Activated CD4-positive, alpha-beta T cell treated with anti-CD3 and anti-CD28 coated beads for 36 hours (primary cell): ENCODE measurements at places on chromosomes 7 and 10.

GRCh38 chr10:1328161-1328823 lies 272.1 kb downstream of the WDR37 start:
- DNase-seq, result no peak

- DNase-seq, result no peak
These were observed 248.7 kb upstream of the GPR26 start for GRCh38 chr10:123417414-123417813.

DNA sequence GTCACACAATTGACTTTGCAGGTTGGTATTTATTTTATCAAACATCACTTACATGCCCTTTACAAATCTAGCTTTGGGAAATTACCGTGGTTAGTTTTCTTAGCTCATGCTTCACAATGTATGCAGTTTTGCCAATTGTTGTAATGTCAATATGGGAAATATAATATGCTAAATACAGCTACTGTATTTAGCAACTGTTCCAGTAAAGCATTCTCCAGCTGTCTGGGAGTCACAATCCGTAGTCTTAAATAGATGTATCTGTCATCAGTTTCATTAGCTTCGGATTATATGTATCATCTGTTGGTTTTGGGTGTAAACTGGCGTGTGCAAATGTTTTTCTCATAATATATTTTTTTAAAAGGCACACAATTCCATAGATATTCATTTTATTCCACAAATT lies 19.4 kb upstream of the AHR start:
- no peak for DNase-seq

GRCh38 chr10:88508796-88509195 lies 74.3 kb downstream of the RNLS start:
- DNase-seq, result no peak

DNA sequence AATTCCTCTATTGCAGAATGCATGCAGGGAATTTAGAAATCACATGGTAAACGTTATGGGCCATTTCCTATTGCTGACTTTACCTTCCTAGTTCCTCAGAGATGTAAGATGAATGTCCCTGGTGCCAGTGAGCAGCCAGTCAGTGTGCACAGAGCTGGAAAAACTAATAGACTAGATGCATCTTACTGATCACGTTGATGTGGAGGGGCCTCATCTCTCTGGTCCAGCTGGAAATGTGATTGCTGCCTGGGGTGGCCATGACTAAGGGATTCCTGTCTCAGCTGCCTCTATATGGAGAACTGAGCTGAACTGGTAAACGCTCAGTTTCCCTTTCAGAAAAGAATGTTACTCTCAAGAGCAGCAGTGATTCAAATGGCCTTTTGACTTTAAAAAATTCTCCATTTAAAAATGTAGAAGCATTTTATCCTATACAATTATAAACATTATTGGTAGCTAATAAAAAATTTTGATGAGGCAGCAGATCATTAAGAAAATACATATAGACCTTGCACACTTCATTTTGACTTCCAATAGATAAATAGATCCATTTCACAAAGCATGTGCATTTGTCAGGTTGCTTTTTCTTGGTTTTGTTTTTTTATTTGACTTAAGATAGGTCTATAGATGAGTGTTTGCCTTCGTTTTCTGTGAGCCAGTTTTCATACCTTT lies 80.5 kb upstream of the INSYN2A start:
- DNase-seq, result no peak

DNA sequence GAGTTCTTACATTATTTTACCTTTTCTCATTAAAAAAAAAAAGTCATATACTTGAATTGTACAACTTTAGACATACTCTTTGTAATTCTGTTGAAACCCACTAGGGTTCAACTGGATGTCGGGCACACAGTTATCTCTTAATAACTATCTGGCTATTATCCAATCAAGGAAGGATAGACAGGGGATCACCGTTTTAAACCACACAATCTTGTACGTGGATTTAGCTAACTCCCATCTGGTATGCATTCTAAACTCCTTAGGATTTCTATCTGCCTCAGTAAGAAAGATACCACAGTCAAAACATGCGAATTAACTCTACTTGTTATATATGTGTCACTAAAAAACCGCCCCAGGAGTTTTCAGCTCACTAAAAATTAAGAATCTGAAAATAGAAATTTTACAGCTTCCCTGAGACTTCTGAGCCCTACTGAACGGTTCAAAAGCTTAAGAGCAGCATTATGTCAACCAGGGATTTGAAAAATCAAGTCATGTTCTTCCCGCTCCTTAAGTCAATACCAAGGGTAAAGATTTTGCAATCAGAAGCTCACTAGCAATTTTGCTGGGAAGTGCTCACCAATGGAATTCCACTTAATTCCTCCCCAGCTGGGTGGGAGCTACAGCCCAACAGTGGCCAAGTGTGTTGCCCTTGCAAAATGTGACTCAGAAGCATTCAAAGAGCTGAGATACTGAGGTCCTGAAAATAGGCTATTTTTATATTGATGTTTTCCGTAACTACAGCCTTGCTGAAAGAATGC lies 267.0 kb downstream of the FRMD4A start:
- no peak for DNase-seq

DNA sequence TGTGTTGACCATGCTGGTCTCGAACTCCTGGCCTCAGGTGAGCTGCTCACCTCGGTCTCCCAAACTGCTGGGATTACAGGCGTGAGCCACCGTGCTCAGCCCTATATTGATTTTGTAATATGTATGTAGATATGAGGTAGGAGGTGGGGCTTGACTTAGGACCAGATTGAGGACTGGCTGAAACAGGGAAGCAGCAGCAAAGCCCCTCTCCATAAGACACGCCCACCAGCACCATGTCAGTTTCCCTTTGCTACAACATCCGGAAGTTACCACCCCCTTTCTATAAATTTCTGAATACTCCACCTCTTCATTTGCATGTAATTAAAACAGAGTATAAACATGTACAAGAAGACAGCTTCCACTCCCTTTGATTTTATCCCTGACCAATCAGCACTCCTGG lies 47.9 kb upstream of the MYL10 start:
- DNase-seq, result no peak

GRCh38 chr7:45564886-45565455 lies 9.2 kb upstream of the ADCY1 start:
- no peak for DNase-seq

DNA sequence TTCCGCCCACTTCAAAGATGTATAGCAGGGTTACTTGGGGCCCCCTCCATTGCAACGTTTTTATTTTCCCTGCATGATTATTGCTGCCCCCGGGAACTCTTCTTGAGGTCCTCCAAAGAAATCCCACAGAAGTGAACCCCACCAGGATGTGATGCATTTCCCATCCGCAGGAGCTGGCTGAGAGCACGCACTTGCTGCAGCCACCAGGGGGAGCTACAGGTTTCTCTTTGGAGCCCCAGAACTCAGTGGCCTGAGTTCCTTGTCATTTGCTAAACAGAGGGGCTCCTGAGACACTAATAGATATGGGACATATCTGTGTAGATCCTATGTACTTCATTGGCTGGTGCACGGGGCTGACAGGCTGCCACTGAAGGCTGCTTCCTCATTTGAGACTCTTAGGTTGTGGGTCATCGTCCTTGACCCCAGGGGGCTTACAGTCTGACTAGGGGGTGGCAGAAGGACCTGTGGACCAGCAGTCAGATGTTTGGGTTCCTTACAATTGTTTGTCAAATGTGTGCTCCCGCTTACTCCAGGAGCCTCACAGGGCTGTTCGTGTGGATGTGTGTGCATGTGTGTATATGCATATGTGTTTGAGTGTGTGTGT lies 52.3 kb upstream of the ENO4 start:
- peak; percentile 86 for DNase-seq

DNA sequence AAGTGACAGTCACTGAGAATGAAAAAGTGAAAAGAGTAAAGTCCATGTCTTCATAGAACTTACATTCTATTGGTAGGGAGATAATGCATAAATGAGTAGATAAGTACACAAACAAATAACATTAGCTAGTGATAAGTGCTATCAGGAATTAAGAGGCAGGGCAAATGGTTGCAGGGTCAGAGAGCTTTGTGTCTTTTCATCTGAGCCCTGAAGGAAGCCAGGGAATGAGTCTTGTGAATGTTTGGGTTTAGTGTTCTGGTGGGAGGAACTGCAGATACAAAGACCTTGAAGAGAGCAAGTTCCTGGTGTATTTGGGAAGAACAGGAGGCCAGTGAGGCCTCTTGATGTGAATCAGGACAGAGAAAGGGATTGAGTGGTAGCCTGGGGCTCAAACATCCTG lies 183.8 kb downstream of the CTTNBP2 start:
- DNase-seq, result no peak

DNA sequence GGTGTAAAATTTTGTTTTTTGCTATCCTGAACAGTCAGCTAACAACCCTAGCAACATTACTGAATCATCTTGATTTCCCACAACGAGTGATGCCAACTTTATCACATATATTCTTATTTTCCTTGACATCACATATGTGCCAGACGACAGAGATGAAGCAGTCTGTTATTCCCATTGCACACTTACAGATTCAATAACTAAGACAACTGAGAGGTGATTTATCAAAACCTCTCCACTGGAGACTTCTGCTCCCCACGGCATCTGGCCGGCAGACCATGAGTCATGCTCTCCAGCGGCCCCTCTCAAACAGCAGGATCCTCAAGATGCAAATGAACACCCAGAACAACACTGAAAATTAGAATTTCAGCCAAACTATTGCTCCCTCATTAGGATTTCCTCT lies 57.1 kb downstream of the AMPH start:
- DNase-seq, result no peak

GRCh38 chr10:1598393-1599153 lies 138.8 kb downstream of the ADARB2 start:
- DNase-seq, result no peak

DNA sequence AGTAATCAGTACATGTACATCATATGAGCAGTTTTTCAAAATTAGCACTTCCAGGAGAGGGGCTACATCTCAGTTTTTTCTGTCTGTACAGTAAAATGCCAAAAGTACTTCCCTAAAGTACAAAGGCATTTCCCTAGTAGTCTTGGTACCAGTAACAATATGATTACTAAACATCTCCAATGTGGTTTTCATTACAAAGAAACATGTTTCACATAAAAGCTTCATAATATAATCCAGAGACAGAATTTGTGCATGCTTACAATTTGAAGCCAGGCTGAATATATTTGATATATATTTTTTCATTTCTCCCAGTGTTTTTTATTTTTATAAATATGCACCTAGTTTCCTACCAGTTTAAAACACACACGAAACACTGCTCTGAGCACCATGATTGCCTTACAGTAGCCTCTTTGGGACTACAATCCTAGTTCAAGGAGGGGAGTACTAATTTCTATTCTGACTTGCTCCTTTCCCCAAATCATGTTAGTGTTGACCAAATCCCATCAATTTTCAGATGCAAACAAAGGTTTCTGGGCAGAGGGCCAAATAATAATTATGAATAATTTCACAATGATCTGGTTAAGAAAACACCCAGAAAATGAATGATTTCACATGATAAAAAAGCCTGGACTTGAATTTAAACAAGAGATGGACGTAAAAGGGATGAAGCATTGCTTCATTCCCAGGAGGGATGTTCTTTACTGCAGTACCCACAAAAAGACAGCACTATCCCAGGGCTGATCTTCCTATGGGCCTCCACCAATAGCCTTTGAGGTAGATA lies 201.3 kb downstream of the SLC25A13 start:
- DNase-seq, result no peak

DNA sequence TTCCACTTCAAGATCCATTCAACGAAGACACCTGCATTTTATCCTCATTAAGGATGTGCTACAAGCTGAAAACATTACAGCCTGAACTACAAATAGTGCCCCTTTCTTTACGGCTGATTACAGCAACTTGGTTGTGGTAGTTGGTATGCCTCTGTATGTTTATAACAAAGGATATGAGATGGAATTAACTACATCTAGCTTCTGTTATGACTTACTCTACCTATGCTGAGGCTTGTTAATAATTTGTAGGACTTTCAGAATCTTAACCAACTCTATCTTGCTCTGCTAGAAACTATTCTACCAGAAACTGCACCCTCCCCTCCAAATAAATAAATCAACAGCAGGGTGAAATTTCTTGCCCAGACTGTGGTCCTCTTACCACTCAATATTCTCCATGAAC lies 448.1 kb downstream of the GRM8 start:
- DNase-seq, result no peak

DNA sequence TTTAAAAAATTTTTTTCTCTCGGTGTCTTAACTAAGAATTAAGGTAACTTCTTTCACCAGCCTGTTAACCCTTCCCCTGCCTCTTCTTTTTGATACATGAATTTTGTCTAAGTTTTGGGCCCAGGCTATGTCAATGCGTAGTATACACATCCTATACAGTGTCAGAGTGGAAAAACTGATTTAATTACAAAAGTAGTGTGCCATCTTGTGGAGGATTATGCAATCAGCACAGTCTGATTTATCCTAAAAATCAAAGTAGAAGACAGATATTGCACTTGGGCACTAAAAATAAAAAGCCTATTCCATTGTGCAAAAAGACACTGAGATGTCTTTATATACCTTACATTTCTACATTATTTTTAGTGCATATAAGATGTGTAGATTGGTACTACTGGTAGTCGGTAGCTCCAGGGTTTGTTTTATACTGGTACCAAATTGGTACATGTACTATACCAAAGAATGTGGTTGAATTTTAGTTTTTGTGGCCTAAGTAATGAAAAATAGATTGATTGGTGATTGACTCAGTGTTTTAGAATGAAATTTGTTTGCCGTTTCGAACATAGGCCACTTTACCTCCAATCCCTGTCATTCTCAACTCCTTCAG lies 96.6 kb downstream of the MKLN1 start:
- DNase-seq, result no peak

- no peak for DNase-seq
These were observed 367.5 kb downstream of the CCSER2 start for GRCh38 chr10:84695902-84696301.

DNA sequence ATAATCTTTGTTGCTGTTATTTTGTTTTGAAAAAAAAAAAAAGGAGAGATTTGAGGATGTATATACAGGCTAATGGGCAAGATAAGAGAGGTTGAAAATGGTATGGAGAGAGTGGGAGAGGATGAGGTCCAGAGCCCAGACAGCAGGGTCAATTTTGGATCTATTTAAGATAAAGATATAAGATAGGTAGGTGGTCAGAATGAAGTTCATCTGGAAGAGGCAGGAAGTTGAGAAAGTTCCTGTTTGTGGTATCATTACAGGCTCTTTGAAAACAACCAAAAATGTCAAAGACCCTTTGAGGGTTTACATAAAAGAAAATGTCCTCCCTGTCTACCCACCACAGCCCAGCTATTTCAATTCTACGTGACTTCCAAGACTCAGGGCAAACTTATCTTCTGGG lies 7.5 kb downstream of the CEP41 start:
- no peak for DNase-seq

DNA sequence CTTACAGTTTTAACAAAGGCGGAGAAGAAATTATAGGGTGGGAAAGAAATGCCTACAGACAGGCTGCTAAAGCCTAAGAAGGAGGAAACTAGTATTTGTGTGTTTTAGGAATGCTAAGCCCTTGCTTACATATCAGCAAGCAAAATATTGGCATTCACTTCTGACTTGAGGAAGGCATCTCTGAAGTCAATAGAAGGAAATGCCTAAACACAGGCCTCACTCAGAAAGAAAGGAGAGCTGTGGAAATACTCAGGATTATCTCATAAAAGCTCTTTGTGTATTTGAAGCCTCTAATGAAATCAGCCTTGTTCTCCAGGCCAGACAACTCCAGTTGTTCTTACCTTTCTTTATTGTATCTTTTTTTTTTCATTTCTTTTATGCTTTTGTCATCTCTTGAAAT lies 158.0 kb downstream of the AUTS2 start:
- no peak for DNase-seq

GRCh38 chr10:11424456-11425295 lies 186.8 kb downstream of the USP6NL start:
- no peak for DNase-seq
